ENCODE measurements at places on chromosomes 5 and 9.

DNA sequence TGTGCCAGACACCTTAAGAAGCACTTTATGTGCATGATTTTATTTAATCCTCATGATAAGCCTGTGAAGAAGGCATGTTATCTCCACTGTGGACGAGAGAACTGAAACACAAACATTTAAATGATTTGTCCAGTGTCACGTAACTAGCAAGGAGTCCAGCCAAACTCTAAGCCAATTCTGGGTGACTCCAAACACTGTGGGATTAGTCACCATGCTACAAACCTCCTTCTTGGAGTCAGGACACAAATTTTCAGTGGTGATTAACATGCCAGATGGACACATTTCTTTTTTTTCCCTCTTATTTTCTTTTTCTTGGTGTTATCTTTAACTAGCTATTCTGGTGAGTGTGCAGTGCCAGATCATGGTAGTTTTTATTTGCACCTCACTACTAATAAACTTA, 316.8 kb downstream of the NDUFS4 start:
- DNase-seq: no peak

GRCh38 chr9:100397529-100398266, 29.2 kb upstream of the MSANTD3 start:
- no peak for DNase-seq

DNA sequence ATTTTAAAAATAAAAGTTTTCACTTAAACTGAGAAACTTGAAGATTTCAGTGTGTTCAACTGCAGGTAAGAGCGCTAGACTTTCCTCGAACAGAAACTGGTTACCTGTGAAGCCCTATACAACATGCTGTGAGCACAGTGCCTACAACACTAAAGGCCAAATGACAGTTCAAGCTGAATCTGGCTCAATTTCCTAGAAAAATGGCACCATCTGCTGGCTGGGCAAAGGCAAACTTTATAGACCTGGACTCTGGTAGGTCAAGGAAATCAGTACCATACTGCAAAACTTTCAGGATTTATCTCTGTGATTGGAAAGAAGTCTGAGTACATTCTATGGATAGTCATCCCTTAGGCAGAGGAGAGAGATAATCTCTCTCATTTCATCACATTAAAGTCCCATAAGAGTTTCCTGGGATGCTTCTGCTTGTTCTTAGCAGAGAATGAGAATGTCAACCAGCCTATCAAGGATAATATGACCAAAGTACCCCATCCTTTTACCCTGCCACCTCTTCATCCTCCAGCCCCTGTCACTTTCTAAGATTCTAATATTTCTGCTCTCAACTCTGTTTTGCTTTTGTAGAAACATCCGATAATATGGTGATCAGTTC, 31.8 kb upstream of the FOXB2 start:
- peak; percentile 34 for DNase-seq

DNA sequence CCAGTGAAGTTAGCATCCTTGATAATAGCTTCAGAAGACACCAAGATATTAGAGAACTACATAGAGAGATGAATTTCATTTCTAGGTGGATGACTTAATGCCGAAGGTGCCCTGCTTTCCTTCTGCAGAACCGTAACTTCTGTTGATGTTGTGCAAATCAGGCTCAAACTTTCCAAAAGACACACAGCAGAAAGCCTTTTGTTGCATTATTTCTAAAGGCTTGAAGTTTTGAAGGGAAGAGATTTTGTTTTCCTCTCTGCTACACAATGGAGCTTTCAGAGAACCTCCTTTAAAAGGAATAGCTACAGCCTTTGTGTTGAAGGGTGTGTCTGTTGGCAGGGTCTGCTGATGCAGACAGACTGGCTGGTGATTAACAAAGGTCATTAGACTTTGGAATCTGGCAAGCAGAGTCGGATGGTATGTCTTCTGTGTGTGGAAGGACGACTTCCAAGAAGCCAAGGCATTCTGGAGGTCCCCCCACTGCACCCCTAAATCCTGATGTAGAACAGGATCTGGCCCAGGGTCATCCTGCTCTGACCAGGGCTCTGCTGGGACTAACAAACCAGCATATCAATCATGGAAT, 57.8 kb downstream of the ZNF462 start:
- no peak for DNase-seq

- DNase-seq: no peak
These were observed 48.3 kb downstream of the EHMT1 start for GRCh38 chr9:137666955-137667670.

Data from Jurkat, Clone E6-1 (cell line).